ENCODE measurements at places on chromosomes 12 and 14. TPM values are rescaled to one million over a fixed set of nuclear protein-coding genes. Genes with fewer than 3 reads are reported as not detected.

DNA sequence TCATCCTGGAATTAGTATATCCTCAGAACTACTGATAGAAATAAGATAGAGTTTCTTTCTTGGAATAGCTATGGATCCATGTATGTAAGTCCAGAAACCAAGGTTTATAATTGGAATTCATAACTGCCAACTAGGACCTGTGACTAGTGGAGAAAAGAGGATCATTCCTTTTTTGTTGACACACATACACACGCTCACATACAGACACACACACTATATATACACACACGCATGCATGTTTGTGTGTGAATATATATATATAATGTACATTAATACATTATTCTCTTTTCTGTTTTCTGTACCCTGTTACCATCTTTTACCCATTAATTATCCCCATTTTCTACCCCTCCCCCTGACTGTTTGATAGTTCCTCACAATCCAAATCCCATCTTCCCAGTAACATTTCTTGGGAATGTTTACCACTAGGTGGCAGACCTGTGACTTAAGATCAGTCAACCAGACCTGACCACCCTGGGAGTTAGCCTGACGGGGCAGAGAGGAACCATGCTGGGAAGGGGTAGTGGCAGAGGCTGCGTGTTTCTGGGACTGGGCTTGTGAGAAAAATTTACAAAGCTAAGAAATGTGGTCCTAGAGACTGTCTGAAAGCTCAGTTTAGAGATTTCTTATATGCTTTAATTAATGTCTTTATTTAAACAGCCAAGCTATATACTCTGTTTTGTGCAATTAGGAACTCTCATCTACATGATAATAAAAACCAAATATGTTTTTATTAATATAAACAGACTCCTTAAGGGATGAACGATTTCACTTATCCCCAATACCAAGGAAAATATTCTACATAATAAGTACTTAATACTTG, 308.0 kb downstream of the PPFIA2 start:
- DNase-seq = peak; percentile 68

- DNase-seq = no peak
Measured at GRCh38 chr12:111426344-111427185, 20.8 kb downstream of the SH2B3 start.

DNA sequence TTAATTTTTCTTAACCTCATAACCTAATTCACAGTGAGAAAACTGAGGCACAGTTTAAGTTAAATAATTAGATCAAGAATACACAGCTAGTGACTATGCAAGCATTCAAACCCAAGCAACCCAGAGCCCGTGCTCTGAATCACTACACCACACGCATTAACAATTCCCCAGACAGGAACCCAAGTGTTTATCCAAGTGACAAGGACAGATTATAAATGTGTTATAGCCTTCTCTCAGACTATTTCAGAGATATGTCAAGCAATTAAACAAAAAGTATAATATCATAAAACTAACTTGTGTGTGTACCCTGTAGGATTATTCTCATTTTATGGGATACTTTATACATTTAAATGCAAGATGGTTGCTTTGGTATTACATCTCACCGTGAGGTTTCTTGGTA, 43.8 kb downstream of the MED13L start:
- DNase-seq = no peak

DNA sequence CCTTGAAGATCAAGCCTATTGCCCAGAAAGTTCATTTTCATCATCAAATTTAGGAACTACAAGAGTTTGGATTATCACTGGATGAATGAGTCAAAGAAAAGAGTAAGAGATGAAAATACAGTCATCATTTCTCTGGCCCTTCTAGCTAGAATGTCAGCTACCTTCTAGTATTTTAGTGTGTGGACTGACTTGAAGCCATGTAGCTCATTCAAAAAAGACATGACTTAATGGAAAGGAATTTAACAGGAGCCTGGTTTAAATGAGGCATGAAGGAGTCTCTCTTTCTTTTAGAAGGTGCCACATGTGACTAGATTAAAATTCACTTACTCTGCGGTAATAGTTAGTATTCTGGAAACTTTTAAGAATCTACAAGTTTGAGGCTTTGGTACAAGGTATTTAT, 7.1 kb downstream of the PTHLH start:
- DNase-seq = peak; percentile 49

DNA sequence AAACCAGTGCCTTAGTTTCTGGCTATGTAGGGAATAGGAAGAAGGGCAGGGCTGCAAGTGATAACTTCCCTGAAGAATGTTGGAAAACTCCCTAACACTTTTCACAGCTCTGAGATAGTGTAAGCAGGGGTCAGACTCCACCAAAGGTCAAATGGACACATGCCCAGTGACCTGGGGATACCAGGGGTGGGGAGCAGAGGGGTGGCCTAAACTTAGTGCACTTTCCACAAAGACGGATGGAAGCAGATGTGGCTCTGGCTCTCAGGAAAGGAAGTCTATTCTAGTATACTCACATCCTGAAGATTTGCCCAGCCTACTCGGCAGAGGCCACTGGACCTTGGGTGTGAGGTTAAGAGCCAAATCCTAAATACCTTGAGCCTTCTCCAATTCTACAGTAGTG, 285.8 kb downstream of the NUAK1 start:
- DNase-seq = peak; percentile 68

The E2F7 gene
- total RNA-seq = 3.9 TPM

GRCh38 chr12:78881685-78882084, 17.1 kb downstream of the SYT1 start:
- peak; percentile 28 for DNase-seq

DNA sequence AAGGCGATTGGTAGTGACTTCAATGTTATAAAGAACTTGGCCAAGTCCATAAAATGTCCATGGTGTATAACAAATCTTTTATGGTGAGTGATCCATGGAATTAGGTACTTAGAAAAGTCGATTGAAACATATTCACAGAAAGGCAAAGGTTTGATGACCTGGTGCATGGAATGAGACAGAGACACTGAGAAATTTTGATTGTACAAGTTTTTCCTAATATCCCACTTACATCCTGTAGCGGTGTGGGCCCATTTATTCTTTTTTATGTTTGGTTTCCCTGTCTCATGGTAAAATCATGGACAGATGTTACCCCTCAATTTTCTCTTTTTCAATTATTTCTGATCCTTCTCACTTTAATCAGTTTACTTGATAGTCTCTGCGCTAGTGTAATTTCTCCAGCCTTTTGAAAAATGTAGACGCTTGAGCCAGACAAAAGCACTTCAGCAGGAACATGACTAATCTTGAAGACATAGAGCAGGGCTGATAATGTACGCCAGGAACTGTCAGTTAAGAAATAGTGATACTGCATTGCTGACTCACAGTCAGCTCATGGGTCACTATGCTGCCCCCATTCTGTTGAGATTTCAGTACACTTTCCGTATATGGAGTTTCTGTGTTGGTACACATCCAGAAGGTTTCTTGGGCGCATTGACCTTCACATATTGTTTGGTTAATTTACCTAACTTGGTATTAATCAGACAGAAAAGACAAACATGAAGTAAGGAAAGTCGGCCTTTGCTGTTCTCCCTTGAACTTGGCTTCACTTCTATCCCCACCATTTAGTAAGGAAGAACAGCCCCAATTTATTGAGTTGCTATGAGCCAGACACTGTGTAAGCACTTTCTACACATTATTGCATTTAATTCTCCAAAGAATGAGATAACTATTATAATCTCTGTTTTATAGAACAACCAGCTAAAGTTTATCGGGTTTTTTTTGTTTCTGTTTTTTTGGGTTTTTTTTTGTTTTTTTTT, 841.7 kb downstream of the DIO2 start:
- peak; percentile 6 for DNase-seq

- no peak for DNase-seq
Measured at GRCh38 chr12:95390932-95391331, 83.0 kb upstream of the METAP2 start.

The SLC7A7 gene
- 76.5 TPM for total RNA-seq

All from myocyte (in vitro differentiated cells).